ENCODE measurements at places on chromosomes 2 and 18. TPM values are rescaled to one million over a fixed set of nuclear protein-coding genes. Genes with fewer than 3 reads are reported as not detected.

DNA sequence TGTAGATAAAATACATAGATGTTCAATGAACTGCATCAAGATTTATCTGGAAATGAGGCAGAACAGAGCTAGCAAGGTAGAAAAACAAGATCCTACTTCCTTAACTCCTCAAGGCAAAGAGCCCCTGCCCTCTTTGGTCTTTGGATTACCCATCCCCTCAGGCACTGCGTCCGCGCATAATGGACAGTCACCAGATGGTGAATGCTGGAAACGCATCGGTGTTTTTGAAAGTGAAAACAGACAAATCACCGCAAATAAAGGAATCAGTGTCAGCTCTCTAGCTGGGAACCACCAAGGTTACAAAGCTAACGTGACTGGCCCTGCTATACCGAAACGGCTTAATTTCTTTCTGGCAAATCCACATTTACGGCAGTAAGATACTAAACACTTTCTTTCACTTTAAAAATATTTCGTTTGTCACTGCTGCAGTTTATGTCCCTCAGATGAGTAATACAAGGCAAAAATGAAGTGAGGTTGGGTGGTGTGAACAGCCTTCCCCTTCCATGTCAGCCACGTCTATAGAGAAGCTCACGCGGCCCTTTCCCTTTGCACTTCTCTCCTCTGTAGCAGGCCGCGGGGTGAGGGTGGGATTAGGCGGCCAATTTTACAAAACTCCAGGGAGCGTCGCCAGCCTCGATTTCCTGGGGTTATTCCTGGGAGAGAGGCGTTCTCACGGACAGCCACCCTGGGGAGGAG, 627 bp upstream of the GALR1 start:
- peak; percentile 9 for ATAC-seq

- ATAC-seq: no peak
Measured at GRCh38 chr2:138275881-138276280, 225.7 kb upstream of the SPOPL start.

- no peak for ATAC-seq
Measured at GRCh38 chr2:138724729-138725459, 55.3 kb downstream of the NXPH2 start.

Gene CDH2
- not detected for total RNA-seq

DNA sequence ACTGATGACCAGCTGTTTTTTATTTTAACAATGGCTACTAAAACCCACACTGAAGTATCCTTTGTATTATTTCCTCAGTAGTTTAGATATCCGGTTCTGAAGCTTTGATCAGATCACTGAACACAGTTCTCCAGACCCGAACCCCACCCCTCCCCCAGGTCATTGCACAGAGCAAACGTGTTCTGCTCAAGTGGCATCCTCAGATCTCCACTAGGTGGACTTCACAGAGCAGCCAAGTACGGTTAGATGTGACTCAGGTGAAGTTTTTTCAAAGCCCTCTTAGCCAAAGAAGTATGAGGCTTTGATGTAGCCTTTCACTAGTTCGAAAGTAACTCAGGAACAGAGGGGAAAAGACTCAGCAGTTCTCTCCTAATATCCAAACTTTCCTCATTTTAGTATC, 142.7 kb upstream of the NRP2 start:
- ATAC-seq: no peak

DNA sequence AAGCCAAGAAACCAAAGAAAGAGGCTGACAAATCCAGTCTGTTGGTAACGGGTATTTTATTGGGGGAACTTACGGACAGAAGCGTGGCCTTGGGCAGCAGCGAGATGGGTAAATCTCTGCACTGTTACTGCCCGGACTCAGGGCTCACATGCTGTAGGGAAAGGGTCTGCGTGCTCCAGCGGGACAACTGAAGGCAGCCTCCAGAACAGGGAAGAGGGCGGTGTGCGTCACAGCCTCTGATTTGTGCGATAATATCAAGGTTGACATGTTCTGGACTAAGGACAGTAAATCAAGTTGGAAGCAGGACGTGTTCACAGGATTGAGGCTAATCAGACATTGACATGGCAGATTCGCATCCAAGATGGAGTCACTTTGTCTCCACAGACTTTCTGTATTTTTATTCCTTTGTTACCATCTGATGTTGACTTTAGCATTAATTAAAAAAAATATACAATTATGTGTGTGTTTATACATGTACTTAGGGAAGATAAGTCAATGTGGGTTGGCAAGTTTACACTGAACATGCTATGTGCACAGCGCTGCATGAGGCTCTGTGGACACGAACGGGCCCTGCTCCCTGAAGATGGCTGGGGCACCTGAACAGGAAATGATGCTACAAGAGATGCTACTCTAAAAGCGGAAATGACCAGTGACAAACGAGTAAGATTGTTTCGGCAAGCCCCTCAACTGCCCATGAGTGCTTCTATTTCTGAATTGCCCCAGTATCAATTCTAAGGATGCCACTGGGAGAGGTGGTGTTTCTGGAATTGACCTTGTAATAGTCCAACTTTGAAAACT, 22.6 kb upstream of the DCDC2C start:
- no peak for ATAC-seq

- no peak for ATAC-seq
Measured at GRCh38 chr2:50838316-50838715, 193.6 kb downstream of the NRXN1 start.

GRCh38 chr2:125397535-125398251, 1258.3 kb upstream of the GYPC start:
- ATAC-seq: no peak

DNA sequence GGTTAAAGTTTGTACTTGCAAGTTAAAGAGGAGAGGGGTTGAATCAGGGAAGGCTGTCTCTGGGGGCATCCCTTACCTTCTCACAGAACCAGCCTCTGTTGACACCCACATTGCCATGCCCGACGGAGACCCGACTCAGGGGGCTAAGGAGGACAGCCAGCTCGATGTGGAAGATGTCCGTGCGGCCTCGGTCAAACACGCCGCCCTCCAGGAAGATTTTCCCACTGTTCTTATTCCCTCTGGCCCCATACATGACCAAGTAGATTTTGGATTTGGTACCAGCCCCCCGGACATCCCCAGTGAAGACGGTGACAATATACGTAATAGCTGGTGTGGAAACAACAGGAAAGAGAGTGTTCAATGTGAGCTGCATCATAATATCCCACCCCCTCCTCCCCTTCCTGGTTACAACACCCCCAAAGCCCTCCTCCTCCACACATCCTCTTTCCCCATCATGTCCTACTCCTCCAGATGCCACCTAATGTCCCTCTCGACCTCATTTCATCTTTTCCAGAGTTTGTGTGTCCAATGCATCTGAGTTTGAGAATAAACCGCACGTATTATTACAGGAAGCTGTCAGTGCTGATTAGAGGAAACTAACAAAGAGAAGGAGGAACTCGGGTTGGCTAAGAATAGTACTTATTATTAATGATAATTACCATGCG, 55.7 kb downstream of the LOXHD1 start:
- no peak for ATAC-seq

DNA sequence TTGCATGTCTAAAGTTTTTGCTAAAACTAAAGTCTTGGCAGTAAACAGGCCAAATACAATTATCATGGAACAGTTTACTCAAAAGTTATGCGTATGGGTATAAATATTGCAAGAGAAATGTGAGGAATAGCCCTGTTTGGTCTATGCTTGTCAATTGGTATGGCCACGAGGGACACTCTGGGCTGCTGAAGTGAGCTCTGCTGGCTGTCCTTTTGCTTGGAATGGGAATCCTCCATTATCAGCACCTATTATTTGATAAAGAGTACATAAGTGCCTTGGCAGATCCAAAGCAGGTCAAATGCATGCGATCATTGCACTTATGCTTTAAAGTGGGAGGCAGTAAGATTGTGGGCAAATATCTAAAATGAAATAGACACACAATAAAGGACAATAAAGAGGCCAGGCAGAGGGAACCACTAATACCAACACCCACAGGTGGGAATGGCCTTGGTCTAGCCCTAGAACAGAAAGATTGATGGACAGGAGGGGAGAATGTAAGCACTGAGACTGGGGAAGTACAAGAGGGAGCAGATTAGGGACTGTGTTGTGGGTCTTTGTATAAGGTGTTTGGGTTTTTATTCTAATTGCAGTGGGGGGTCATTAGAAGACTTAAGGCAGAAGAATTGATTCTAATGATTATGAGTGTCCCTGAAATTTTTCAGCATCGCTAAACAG, 60.0 kb upstream of the NOSTRIN start:
- no peak for ATAC-seq

Gene TUBA3D
- total RNA-seq: not detected

Gene COL3A1
- 0.64 TPM for total RNA-seq

Gene EFR3B
- 0.24 TPM for total RNA-seq

GRCh38 chr2:41853427-41854191, 194.2 kb upstream of the PKDCC start:
- ATAC-seq: peak; percentile 49

GRCh38 chr18:9683418-9684396, 24.4 kb upstream of the RAB31 start:
- ATAC-seq: no peak

- ATAC-seq: peak; percentile 65
Measured at GRCh38 chr18:54392543-54393023, 34.9 kb downstream of the C18orf54 start.

- ATAC-seq: no peak
Measured at GRCh38 chr2:47265158-47265557, 110.0 kb upstream of the STPG4 start.

- no peak for ATAC-seq
Measured at GRCh38 chr2:239306274-239307220, 94.3 kb downstream of the HDAC4 start.

GRCh38 chr2:86068136-86068588, 37.5 kb downstream of the POLR1A start:
- peak; percentile 99 for ATAC-seq

GRCh38 chr2:135043345-135043744, 3.9 kb downstream of the MAP3K19 start:
- no peak for ATAC-seq

DNA sequence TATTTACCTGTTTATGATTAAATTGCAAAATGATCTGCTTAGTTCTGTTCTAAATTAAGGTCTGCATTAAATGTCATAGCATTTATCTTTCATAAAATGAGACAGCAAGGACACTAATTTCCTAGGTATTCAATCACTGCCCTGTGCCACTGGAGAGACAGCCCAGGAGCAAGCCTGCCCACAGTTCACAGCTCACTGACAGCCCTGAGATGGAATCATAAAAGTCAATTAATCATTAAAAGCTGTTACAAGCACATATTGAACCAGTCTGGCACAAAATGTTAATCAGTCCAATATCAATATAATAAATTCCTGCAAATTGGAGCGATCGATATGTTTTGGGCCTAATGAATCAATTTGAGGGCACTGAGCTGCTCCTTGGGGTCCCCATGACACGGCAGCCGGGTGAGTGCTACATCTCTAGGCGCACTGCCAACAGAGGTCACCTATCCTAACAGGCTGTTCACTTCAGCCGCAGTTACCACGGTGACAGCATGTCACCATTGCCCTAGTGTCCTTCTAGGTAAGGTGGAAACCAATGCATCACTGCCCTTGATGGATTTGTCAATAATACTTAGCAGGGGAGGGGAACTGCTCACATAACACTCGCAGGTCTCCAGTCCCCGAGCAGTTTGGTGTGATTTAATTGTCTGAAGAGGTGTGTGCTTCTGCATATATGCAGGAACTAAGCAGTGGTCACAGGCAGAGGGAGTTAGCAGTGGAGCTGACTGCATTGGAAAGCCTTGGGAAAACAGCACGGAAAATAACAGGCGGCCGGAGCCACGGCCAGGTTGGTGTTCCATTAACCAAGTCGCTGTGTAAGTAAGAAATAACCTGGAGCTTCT, 47.3 kb downstream of the POU3F3 start:
- no peak for ATAC-seq

Gene C2orf74
- total RNA-seq: 11.8 TPM

Gene CRYGC
- not detected for total RNA-seq

DNA sequence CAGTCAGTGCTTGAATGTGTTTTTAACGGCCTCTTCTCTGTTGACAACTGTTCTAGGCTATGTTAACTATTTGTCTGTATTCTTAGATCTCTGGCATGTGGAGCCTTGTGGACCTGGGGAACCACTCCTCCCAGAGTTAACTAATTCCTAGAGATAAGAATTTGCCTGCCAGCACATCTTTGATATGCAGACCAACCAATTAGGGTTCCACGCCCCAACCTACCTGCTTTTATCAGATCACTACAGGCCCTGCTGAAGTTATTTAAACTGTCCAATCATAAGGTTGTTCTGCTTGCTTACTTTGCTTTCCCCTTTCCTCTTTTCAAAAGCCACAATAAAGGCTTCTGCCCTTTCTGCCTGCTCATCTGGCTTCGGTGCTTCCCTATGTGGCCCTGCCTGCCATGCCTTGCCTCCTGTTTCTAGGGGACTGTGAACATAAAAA, 8.5 kb upstream of the CYBRD1 start:
- ATAC-seq: no peak

DNA sequence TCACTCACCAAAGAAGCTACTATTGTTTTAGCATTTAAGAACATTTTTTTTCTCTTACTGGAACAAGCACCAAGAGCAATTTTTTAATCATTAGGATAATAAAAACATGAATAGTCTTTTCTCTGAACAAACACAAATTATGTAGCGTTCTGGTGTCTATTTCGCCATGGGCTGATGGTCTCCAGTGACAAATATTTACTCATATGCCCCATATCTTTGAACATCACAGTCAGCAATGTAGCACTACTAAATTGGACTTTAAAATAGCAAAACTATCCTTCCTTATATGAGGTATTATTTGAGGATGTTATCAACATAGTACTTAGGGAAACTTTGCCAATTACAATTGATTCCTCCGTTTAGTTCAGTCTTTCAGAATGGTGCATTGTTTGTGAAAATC, 1326.0 kb upstream of the ZEB2 start:
- no peak for ATAC-seq

DNA sequence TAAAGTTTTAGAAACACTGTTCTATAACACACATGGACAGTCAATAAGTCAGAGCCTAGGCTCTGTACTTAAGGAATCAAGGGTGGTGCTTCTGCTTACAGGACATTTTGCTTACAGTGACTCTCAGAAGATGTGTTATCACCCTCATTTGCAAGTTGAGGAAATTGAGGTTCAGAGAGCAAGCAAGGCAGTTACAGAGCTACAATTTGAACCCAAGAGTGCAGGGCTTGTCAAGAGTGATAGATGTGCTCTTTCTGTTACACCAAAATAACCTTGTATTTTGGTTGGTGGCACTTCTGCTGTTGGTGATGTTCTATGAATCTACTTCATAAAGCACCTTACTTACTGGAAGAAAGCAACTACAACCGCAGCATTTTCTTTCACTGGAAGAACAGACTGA, 170.2 kb downstream of the THADA start:
- ATAC-seq: no peak

GRCh38 chr2:137981112-137981656, 16.9 kb downstream of the HNMT start:
- ATAC-seq: no peak

Gene DSG2
- 0.11 TPM for total RNA-seq

Gene NHEJ1
- 24.1 TPM for total RNA-seq

DNA sequence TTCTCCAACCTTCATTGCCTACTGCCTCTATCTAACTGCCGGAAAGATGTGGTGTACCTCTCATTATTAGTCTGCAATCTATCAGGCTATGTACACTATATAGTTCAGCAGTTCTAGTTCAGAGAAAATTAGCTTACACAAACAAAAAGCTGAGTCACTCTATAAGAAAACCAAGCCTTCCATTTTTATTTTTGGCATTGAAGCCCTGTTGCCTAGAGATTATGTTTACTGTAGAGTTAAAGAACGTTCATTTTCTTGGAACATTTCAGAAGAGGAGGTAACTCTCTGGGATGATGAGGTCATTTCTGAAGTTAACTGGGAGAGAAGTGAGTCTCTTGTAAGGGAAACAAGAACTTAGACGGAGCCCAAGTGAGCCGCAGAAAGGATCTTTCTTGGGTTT, 133.5 kb downstream of the FAM124B start:
- no peak for ATAC-seq

Gene ALPG
- not detected for total RNA-seq

Gene DRC1
- not detected for total RNA-seq
